Heart left ventricle (tissue), 16 donors: ENCODE measurements at places on chromosomes 11 and 22. TPM values are rescaled to one million over a fixed set of nuclear protein-coding genes. Genes with fewer than 3 reads are reported as not detected.

TP53I11 gene
- 91.3 TPM for polyA plus RNA-seq

ADM2 gene
- 0.22 TPM for polyA plus RNA-seq

P4HA3 gene
- 0.98 TPM for polyA plus RNA-seq

GRM5 gene
- not detected for polyA plus RNA-seq

TPH1 gene
- 0.11 TPM for polyA plus RNA-seq

NPTXR gene
- 18.8 TPM for polyA plus RNA-seq

TESMIN gene
- 0.34 TPM for polyA plus RNA-seq

C11orf97 gene
- not detected for polyA plus RNA-seq

LSP1 gene
- 10.0 TPM for polyA plus RNA-seq

TSKU gene
- polyA plus RNA-seq, result 11.2 TPM

NXPE2 gene
- polyA plus RNA-seq, result 0.03 TPM

KRTAP5-8 gene
- polyA plus RNA-seq, result 0.19 TPM

AP1B1 gene
- polyA plus RNA-seq, result 43.4 TPM

IFITM1 gene
- polyA plus RNA-seq, result 278 TPM
